AG04450 (cell line): ENCODE measurements at places on chromosomes 6 and 20.

DNA sequence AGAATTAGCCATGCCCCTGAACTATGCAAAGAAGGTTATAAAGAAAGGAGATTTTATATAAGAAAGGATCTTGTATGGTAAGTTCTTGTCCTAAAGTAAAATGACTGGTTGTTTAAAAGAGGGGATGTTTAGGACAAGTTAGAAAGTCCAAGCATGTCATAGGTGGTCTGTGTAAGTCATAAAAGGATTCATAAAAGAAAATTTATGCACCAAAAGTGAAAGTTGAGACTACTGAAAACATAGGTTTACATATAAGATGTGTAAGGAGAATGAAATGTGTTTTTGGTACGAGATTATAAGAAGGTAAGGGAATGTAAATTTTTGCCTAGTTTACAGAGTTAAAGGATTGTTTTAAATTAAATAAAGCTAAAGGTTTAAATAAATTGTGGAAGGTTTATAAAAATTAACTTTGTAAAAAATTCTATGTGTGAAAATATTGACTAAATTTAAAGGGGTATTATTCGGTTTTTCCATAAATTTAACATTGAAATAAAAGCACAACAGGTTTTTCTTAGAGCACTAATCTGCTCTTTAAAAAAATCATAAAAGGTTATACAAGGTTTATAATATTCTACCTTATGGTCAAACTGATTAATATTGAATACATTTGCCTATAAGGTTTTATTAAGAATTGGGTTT is 93.6 kb upstream of the UST start:
- DNase-seq, result no peak

- DNase-seq, result no peak
Observed at GRCh38 chr6:84651583-84651982, 112.8 kb downstream of the TBX18 start.

DNA sequence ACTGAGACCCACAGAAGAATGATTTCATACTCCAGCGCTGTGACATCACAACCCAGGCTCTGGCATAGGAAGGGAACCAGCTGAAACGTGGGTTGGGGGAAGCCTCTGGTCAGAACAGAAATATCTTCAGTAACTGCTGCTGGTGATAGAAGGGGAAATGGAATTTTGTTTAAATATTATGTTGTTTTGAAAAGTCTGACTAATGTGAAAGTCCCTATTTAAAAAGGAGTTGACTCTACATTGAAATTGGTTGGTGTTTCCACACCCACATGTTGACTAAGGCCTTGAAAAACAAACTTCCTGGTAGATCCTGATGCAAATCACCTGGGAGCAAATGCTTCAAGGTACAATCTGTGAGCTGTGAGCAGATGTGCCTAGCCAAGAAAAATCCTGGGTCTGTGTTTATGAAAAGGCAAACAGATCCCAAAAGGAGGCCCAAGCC is 24.5 kb upstream of the TCP11 start:
- no peak for DNase-seq

DNA sequence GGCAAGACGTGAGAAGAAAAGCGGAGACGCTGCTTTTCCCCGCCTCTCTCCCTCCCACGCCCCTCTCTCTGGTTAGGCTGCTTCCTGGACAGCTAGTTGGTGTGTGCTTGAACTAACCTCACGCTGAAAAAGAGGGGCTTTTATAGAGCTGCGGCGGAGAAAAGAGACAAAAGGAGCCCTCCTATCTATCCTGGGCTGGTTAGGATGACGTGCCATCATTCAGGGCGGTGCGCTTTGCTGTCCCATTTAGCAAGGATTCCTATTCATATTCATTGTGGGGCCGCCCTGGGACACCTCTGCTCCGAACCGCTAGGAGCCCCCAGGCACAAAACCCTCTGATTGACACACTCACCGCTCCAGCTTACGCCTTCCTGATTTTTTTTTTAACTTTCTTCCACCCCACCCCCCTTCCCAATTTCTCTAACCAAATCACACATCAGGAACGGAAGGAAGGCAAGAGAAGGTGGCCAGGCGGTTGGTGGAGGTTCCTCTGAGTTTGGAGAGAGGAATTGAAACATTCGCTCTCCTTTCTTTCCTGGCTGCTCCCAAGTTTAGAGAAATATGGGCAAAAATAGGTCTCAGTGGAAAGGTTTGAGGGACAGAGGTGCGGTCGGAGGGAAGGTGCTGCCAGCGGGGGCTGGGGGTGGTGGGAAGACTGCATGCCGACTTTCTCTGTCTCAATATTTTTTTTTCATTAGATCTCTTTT is at the start of gene OLIG3:
OLIG3 (minus strand) TSS at position 114 of the 707 bp plus-strand sequence. CDS start 224 bp downstream, outside the sequence.
- no peak for DNase-seq

- no peak for DNase-seq
Observed at GRCh38 chr20:10249048-10249770, 30.6 kb downstream of the SNAP25 start.

- DNase-seq, result no peak
Observed at GRCh38 chr6:1903780-1904465, 294.2 kb downstream of the FOXC1 start.

DNA sequence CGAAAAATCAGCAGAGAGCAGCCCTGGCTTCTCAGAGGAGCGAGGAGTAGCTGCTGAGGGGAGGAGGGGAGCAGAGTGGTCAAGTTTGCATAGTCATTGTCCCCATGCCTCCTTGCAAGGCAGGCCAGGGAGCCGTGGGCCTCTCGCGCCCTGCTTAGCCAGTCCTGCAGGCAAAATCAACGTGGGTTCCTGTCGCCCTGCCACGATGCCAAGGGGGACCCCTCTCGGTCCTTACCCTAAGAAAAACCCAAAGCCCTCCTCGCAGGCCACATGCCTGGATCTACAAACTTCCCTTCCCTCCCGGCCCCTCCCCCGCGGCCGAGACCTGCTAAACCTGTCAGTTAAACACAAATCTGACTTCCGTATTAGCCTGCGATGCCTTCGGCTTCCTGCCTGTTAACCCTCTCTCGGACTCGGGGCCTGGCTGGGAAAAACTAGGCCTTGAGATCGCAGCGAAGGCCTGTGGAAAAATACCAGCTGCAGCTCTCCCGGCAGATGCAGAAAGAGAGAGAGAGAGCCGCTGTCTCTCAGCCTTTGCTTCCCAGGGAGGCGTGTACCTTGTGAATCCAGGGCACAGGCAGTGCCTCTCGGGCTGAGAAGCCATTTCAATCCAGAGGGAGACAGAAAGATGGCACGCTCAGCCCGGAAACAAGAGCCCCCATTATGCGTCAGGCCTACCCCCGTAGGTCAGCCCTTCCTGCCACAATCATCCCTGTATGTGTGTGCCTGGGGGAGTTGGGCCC is 968 bp upstream of the ZMYND8 start:
- peak; percentile 84 for DNase-seq

DNA sequence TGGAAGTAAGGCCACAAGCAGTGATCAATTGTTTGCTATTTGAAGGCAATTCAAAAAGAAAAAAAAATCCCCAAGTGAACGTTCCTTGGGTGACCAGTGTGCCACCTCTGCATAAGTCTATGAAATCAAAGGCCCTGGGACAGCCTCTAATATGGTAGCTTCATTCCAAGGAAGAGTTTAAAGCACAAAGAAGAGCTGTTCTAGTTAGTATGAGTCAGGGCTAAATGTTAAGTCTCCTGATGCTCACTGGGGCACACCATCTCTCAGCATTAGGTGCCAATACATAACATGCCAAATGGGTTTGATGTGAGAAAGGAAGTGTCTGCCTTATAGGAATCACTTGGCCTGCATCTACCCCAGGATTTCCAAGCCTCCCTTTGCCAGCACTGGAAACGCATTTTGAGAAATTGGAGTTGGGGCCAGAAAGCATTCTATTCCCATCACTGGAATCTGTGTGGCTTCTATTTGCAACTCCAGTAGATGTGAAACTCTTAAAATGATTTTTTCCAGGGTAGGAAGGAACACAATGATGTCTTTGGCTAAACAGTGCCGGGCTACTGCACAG is 13.0 kb downstream of the UNC5CL start:
- no peak for DNase-seq

DNA sequence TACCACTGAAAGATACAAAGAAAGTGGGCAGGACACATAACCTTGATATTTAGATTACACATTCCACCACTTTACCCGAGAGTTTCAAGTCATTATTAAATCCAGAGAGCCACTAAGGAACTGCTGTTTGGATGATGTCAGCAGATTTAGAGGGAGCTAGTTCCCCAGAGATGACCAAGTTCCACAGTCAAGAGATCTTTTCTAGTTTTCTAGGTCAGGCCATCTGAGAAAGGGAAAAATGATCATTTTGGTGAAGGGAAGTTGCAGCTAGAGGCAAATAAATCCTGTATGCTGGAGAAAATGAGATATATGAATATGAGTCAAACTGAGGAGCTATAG is 147.8 kb downstream of the HS3ST5 start:
- no peak for DNase-seq

GRCh38 chr20:41275301-41275731 is 42.2 kb downstream of the ZHX3 start:
- peak; percentile 13 for DNase-seq

- DNase-seq, result no peak
Observed at GRCh38 chr20:23242556-23243180, 107.9 kb upstream of the NXT1 start.

DNA sequence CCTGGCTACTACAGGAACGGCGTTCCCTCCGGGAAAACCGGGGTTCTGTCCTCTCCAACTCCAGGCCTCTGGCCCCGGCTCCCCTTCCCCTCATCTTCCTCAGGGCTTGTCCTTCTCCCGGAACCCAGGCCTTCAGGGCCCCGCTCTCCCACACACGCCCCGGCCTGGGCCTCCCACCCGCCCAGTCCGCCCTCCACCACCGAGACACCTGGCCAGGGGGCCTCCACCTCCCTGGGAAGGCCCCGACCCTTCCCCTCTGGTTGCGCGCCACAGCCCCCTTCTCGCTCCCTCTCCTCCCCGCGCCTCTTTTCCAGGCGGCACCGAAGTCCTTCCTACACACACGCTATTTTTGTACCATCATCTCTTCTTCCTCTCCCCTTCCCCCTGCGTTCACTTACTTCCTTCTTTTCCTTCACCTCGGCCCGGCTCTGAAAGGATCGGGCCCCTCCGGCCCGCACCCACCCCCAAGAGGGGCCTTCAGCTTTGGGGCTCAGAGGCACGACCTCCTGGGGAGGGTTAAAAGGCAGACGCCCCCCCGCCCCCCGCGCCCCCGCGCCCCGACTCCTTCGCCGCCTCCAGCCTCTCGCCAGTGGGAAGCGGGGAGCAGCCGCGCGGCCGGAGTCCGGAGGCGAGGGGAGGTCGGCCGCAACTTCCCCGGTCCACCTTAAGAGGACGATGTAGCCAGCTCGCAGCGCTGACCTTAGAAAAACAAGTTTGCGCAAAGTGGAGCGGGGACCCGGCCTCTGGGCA is 1.3 kb upstream of the SIRPA start:
- no peak for DNase-seq

DNA sequence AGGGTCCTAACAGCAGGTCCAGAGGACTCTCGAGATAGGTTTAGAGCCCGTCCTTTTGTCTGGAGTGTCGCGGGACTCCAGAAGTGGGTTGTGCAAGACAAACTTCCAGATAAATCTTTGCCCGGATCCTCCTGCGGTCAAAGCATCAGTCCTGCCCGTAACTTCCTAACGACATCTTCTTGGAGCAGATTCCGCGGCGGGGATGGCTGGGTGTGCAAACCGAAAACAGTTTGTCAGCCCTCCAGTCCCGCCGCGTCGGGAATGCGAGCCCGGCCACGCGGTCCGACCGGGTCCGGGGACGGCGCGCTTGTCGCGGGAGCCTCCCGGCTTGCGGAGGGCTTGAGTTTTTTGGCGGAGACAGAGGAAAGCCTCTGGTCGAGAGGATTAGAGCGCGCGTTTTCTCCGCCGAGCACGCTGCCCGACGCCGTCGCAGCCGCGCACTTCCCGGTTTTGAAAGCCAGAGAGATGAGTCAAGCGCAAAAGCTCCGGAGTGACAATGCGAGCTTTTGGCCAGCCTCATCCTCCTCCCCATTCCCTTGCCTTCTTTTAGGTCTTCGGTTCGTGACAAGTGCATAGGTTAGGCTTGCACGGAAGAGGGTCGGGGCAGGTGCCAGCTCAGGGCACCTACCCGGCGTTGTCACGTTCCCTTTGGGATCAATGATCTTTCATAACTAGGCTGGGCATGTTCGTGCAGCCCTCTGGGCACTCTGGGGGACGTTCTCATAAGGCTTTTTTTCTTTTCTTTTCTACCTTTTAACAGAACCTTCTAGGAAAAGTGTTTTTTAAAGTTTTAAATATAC is 91.3 kb upstream of the PRDM1 start:
- no peak for DNase-seq

GRCh38 chr6:13922750-13923149 is 2.0 kb upstream of the RNF182 start:
- no peak for DNase-seq

GRCh38 chr6:40998661-40999060 is 40.4 kb downstream of the UNC5CL start:
- DNase-seq, result no peak

GRCh38 chr6:92777146-92777740 is 642.1 kb downstream of the EPHA7 start:
- DNase-seq, result no peak

DNA sequence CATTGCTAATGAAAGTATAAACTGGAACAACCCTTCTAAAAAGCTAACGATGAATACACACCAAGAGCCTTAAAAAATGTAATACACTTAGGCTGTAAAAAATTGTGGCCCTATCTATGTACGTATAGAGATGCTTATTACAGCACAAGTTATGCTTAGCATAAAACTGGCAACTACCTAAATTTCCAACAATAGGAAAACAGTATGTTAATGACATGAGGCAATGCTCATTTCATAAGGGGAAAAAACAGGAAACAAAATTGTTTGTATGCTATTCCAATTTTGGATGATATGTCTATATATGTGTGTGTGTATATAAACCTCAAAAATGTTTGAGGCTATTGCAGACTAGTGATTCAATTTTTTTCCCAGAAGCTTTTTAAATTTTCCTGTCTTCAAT is 82.5 kb downstream of the DTNBP1 start:
- no peak for DNase-seq

- DNase-seq, result no peak
Observed at GRCh38 chr6:190596-191395, 101.5 kb upstream of the DUSP22 start.

DNA sequence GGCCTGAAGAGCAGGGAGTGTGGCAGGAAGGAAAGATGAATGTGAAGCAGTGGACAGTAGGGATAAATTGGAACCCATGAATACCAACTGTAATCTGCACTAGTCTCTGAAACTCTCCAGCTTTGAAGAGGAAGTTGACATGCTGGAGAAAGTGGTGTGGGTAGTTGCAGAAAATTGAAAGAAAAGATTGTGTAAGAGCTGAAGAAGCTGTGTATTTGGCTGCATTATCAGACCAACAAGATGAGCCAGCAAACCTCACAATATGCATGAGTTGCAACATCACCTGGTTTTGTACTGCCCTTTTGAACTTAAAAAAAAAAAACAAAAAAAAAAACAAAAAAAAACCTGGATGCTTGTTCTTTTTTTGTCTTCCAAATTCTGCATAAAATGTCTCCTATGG is 921.9 kb upstream of the EYS start:
- DNase-seq, result no peak

GRCh38 chr6:18211338-18211737 is 53.0 kb downstream of the DEK start:
- no peak for DNase-seq

- no peak for DNase-seq
Observed at GRCh38 chr20:36399147-36399968, 93.2 kb downstream of the DLGAP4 start.

DNA sequence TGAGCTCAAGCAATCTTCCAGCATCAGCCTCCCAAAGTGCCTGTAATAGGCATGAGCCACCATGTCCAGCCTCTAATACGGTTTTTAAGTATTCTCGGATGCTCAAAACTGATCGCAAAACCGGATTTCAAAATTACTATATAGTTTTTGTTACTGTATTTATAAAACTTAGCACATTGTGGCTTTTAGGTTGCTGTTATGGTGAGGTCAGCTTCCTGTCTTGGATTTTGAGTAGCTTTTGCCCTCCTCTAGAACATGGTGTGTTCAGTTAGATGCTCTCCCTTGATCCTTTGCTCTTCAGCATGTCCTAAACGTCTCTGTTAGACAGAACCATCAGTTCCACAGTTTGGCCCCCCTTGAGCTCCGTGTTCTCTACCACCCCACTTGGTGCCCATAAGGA is 96.2 kb downstream of the RPP40 start:
- no peak for DNase-seq
